D341Med (cell line): ENCODE measurements at places on chromosomes 13 and 19.
A peak's percentile ranks its signal among the peaks of the same experiment; 100 is the strongest.

GRCh38 chr13:24651718-24652345, 28.4 kb upstream of the ATP12A start:
- no peak for DNase-seq

DNA sequence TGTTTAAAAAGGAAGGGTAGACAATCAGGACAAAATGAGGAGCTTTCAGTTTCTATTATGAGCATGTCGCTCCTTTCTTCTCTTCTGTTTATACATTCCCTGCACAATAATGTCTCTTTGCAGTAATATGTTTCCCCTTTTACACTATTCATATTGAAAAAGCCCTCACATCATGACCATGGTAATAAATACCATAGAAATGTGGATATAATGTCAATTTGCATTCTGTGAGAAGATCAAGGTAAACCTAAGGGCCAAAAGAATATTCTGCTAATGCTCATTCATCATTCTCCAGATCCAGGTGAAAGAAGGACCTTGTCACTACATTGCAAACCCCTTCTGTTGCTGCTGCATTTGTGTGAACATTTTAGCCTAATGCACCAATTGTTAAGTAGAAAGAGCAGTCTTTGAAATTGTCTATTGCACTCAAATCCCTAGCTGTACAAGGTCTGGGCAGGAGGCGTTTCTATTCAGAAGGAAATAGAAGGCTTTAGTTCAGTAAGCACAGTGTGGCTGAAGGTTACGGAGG, 117.6 kb upstream of the SOX21 start:
- no peak for DNase-seq

GRCh38 chr19:49301165-49301865, 23.7 kb downstream of the SLC6A16 start:
- peak; percentile 90 for DNase-seq

- no peak for DNase-seq
Observed at GRCh38 chr13:80177327-80177726, 163.6 kb downstream of the SPRY2 start.

GRCh38 chr19:30708416-30709178, 336.4 kb downstream of the ZNF536 start:
- no peak for DNase-seq

DNA sequence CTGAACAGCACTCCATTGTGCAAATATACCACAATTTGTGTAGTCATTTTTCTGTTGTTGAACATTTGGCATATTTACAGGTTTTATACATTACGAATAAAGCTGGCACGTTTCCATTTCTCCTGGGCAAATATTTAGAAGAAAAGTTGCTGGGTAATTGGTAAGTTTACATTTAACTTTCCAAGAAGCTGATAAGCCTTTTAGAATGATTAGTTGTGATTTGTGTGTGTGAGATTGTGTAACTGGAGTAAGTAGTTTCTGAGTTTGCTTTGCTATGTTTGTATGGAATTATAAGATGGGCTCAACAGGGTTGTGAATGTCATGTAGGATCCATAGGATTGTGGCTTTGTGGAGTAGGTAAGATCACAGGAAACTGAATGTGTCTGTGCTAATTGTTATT, 1.6 kb upstream of the ZNF529 start:
- no peak for DNase-seq

- no peak for DNase-seq
Observed at GRCh38 chr19:33293255-33294057, 8.9 kb downstream of the CEBPA start.

- DNase-seq, result no peak
Observed at GRCh38 chr19:1657746-1658145, 5.3 kb upstream of the TCF3 start.

DNA sequence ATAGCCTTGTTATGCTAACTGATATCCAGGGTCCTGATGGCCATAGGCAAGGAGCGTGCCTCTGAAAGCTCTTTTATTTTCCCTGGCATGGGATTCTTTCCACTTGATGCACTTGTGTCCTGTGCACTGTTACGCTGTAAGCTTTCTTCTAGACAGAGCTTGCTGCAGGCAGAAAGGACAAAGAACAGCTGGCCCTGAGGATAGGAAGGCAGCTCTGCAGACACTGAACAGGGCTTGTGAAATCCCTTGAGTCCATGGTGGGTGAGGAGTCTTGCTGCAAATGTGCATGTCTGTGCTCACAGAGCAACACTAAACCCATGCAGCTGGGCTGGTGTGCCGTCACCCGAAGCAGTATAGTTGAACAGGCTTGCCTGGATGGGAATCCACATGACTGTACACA, 126.6 kb downstream of the AKAP11 start:
- no peak for DNase-seq
